ENCODE measurements at places on chromosomes 7 and 10. TPM values are rescaled to one million over a fixed set of nuclear protein-coding genes. Genes with fewer than 3 reads are reported as not detected.

DNA sequence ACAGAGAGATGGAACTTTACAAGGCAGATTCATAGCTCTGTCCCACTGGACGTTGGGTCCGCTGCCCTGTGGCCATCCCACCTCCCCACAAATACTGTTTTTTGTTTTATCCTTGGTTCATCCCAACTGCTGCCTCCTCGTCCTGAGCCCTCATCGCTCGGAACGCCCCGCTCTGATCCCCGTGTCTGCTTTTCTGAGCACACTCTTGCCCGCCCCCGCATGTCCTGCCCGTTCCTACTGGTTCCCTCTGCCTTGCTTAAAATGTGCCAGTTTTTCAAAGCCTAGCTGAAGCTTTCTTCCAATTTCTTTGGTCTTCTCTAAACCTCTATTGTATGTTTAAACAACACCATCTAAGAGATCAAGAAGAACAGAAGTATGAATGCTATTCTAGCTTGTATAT, 19.4 kb downstream of the RNF32 start:
- no peak for DNase-seq
- H3K4me1 ChIP-seq, result no peaks in the 10 kb centered on the region
- no peak overlapping the region for H3K4me3 ChIP-seq
- H3K36me3 ChIP-seq, result no peaks in the 10 kb centered on the region

DNA sequence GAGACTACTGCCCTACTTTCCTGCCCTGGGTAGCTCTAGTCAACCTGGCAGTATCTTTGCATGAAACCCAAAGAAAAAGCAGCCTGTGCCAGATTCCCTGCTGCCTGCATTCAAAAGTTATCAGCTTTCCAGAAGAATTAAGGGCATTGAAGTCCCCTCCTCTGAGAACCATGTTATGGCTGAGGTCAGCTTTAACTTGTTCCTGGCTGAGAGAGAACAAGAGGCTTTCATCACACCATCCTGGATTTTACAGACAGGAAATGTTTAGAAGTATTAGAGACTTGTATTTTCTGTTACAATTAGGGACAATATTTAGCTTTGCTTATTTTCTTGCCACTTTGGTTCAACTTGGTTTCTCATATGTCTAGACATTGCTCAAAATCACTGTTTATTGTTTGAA, 238.8 kb downstream of the ARL4A start:
- DNase-seq, result no peak
- H3K4me1 ChIP-seq, result no peaks in the 10 kb centered on the region
- H3K27me3 ChIP-seq, result no peaks in the 10 kb centered on the region

GRCh38 chr7:95794917-95795515, 22.7 kb downstream of the DYNC1I1 start:
- DNase-seq, result peak; percentile 81
- H3K27me3 ChIP-seq, result peaks cover 42% of the 10 kb centered on the region
- H3K4me1 ChIP-seq, result peaks cover 8% of the 10 kb centered on the region
- no peaks in the 10 kb centered on the region for H3K36me3 ChIP-seq

Gene HMX3
- 0.35 TPM for total RNA-seq

- no peak for DNase-seq
- no peak overlapping the region for H3K27ac ChIP-seq
- H3K27me3 ChIP-seq, result peaks cover 10% of the 10 kb centered on the region
- H3K4me1 ChIP-seq, result peaks cover 7% of the 10 kb centered on the region
- no peaks in the 10 kb centered on the region for H3K36me3 ChIP-seq
Measured at GRCh38 chr10:61905837-61906561, 4.5 kb downstream of the ARID5B start.

DNA sequence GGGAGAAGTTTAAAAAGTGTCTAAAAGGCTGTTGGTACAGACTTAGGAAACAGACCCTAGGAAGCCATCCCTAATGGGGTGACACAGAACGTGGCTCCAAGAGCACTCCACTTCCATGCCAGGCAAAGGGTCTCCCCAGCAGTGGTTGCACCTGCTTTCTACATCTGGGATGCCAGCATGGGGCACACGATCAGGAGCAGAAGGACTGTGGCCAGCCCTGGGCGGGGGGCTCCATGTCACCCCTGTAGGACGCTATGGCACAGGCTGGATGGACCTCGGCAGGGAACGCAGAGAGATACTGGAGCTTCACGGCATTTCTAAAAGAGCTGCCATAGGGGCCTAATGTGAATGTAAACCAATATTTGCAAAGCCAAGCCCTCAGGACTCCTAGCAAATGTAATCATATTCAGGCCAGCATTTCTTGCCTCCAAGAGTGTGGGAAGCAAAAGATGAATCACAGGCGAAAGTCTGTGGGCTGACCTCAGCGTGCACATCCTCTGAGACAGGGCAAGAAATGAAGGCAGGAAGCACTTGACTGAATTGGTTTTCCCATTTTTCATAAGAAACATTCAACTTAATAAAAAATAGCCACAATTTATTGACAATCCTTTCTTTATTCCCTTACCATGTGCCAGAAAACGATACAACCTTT, 93.9 kb downstream of the ATXN7L1 start:
- H3K4me3 ChIP-seq, result no peak overlapping the region
- H3K27me3 ChIP-seq, result no peaks in the 10 kb centered on the region
- no peak overlapping the region for H3K27ac ChIP-seq
- H3K36me3 ChIP-seq, result no peaks in the 10 kb centered on the region
- DNase-seq, result no peak

Gene SYCE1
- not detected for total RNA-seq

Gene GIMAP6
- total RNA-seq, result not detected

Gene COBL
- total RNA-seq, result 51.9 TPM

Gene TRAPPC14
- 12.3 TPM for total RNA-seq

Gene MYL10
- not detected for total RNA-seq

DNA sequence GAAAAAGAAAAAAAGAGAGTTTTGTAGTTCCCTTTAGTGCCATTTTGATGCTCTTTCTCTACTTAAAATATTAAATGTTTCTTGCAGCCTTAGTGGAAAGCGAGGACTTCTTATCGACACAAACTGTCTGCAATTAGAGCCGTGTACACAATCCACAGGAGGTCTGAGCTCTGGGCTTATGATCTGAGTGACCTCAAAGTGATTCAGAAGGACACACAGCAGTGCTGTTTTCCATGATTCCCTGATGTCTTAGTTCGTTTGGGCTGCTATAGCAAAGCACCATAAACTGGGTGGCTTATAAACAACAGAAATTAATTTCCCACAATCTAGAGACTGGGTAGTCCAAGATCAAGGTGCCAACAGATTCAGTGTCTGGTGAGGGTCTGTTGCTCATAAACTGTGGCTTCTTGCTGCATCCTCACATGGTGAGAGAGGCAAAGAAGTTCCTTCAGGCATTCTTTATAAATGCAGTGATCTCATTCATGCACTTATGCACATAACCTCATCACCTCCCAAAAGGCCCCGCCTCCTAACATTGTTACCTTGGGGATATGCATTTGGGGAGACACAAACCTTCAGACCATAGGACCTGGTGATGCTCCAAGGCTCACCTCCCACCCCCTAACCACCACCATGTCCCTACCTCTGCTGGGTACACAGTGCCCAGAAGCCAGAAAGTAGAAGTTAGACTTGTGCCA, 204.5 kb upstream of the GHITM start:
- no peak overlapping the region for H3K27ac ChIP-seq
- no peak overlapping the region for H3K4me3 ChIP-seq
- H3K4me1 ChIP-seq, result peaks cover 6% of the 10 kb centered on the region
- no peaks in the 10 kb centered on the region for H3K36me3 ChIP-seq

DNA sequence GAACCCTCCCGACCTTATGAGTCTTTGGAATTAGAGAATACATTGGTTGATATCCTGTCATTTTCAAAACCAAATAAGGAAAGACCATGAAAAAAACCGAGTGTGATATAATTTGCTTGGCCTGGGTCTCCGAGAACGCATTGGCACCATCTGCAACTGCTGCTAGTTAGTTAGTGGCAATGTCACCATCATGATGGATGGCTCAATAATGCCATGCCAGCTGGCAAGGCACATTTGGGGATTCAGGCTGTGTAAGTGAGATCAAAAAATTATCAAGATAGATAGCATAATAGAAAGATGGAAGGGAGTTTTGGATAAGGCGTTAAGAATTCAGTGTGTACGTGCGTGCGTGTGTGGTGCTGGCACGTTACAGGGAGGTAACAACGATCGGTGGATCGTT, 134.7 kb upstream of the TCERG1L start:
- no peak overlapping the region for H3K4me3 ChIP-seq
- H3K36me3 ChIP-seq, result no peaks in the 10 kb centered on the region
- no peak overlapping the region for H3K27ac ChIP-seq
- H3K4me1 ChIP-seq, result no peaks in the 10 kb centered on the region
- no peak for DNase-seq
- no peaks in the 10 kb centered on the region for H3K27me3 ChIP-seq

GRCh38 chr7:96188174-96188581, 133.7 kb downstream of the SLC25A13 start:
- DNase-seq, result no peak
- H3K27me3 ChIP-seq, result no peaks in the 10 kb centered on the region
- H3K36me3 ChIP-seq, result 0 out of 2 replicates have a peak, but pooled peaks cover 4% of the 10 kb centered on the region
- H3K4me3 ChIP-seq, result no peak overlapping the region

GRCh38 chr7:95901006-95901405, 128.7 kb downstream of the DYNC1I1 start:
- no peak overlapping the region for H3K27ac ChIP-seq
- DNase-seq, result no peak
- H3K27me3 ChIP-seq, result no peaks in the 10 kb centered on the region
- peaks cover 16% of the 10 kb centered on the region for H3K4me1 ChIP-seq
- H3K4me3 ChIP-seq, result no peak overlapping the region

Gene AOC1
- total RNA-seq, result 0.47 TPM

Gene KDM7A
- 10.8 TPM for total RNA-seq

DNA sequence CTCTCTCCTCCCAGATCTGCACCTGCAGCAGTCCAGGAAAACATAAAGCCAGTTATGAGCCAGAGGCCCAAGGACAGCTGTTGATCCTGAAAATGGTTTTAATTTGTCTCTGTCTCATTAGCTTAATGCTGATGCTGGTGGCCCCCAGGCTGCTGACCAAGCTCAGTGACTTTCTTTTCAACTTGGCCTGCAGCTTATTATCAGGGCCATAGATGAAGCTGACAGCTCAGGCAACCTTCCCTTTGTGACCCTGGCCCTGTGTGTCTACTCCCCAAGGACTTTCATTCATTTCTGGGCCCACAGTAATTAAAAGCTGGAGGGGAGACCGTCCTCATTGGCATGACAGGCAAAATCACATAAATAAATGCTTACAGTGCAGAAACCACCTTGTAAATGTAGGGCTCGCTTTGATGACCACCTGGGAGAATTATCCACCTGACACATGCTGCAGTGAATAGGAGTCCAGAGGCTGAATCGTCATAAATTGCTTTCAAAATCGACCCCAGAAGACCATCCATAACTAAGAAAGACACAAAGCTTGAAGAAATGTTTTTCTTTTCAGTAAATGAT, 138.5 kb downstream of the NPY start:
- H3K27me3 ChIP-seq, result peaks cover 6% of the 10 kb centered on the region
- H3K4me1 ChIP-seq, result peaks cover 20% of the 10 kb centered on the region
- H3K27ac ChIP-seq, result no peak overlapping the region
- H3K4me3 ChIP-seq, result no peak overlapping the region
- H3K36me3 ChIP-seq, result peaks cover 19% of the 10 kb centered on the region

Gene VAX1
- total RNA-seq, result not detected

DNA sequence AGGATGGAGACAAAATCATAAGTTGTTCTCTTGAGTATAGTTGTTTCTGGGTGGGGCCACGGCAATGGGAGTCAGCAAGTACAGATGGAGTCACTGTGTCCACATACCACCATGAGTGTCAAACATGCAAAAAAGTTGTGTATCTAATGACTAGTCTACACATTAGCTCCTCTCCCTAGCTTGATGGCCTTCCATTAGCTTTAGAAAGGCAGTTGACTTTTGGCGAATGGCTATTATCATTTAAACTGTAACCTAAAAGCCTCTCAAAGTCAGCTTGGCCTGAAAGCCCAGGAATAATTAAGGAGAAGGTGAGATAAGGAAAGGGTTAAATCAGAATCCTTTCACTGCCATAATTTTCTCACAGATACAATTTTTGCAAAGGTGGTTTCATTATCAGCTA, 95.5 kb upstream of the MEOX2 start:
- H3K36me3 ChIP-seq, result no peaks in the 10 kb centered on the region
- no peak overlapping the region for H3K27ac ChIP-seq
- peak; percentile 66 for DNase-seq
- H3K4me3 ChIP-seq, result no peak overlapping the region

DNA sequence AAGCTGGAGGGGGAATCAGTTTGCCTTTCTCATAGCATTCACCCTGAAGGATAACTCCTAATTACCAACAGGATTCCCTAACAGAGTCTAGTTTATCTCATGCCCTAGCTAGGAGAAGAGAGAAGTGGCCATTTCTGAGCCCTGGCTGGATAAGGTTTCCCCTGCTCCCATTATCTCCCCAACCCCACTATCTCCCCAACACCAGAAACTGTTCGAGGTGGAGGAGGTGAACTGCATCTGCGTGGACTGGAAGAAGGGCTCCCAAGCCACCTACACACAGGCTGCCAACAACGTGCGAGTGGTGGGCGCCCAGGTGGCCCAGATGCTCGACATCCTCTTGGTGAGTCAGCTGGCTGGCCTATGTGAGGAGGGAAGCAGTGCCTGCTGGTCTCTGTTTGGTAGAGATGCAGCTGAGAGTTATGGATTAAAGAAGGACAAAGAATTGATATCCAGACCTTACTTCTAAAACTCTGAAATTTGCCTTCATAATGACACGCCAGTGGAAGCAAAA, 3.8 kb downstream of the PNLIPRP1 start:
- H3K4me1 ChIP-seq, result no peaks in the 10 kb centered on the region
- no peaks in the 10 kb centered on the region for H3K27me3 ChIP-seq
- H3K4me3 ChIP-seq, result no peak overlapping the region
- H3K36me3 ChIP-seq, result no peaks in the 10 kb centered on the region
- H3K27ac ChIP-seq, result no peak overlapping the region

Gene SLC26A3
- total RNA-seq, result not detected

Gene ANKRD2
- total RNA-seq, result not detected

Gene ITGA8
- not detected for total RNA-seq

- no peaks in the 10 kb centered on the region for H3K27me3 ChIP-seq
- DNase-seq, result peak; percentile 90
- H3K4me1 ChIP-seq, result peaks cover 26% of the 10 kb centered on the region
Measured at GRCh38 chr10:92839191-92840085, 8.9 kb upstream of the EXOC6 start.

GRCh38 chr10:105798328-105798889, 1157.3 kb downstream of the SORCS3 start:
- no peaks in the 10 kb centered on the region for H3K4me1 ChIP-seq
- no peaks in the 10 kb centered on the region for H3K27me3 ChIP-seq
- no peak overlapping the region for H3K27ac ChIP-seq
- no peaks in the 10 kb centered on the region for H3K36me3 ChIP-seq

GRCh38 chr10:70884741-70885140, 3.6 kb downstream of the PCBD1 start:
- H3K27ac ChIP-seq, result no peak overlapping the region
- 0 out of 2 replicates have a peak, but pooled peaks cover 3% of the 10 kb centered on the region for H3K36me3 ChIP-seq
- H3K27me3 ChIP-seq, result no peaks in the 10 kb centered on the region
- no peak for DNase-seq

Gene MYO1G
- total RNA-seq, result 0.10 TPM

DNA sequence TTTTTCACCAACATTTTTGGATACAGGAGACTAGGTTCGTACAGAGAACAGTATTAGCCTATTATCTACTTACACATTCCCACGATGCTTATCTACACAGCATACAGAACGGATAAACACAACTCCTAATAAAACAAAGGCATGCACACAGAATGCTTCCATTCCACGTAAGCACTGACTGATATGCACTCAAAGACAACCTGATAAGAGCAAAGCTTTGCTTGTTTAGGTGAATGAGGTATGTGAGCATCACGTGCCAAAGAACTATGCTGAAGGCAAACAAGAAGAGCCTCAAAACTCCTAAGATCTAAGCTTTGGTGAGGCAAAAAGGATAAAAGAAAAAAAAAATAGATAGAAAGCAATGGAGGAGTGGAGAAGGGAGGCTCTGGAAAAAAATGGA, 413.5 kb upstream of the LRRN3 start:
- no peak overlapping the region for H3K27ac ChIP-seq
- no peaks in the 10 kb centered on the region for H3K4me1 ChIP-seq
- H3K4me3 ChIP-seq, result no peak overlapping the region
- H3K27me3 ChIP-seq, result no peaks in the 10 kb centered on the region
- H3K36me3 ChIP-seq, result no peaks in the 10 kb centered on the region
- no peak for DNase-seq

Data from GM23338 (cell line).